ENCODE measurements at places on chromosomes 2 and 18.

- DNase-seq = no peak
Observed at GRCh38 chr2:10884574-10884975, 27.2 kb upstream of the KCNF1 start.

- DNase-seq = peak; percentile 74
Observed at GRCh38 chr2:235605312-235606003, 111.6 kb downstream of the AGAP1 start.

GRCh38 chr2:10180229-10180628, 57.7 kb downstream of the RRM2 start:
- DNase-seq = no peak

- DNase-seq = no peak
Observed at GRCh38 chr2:113812204-113812603, 55.8 kb upstream of the SLC35F5 start.

DNA sequence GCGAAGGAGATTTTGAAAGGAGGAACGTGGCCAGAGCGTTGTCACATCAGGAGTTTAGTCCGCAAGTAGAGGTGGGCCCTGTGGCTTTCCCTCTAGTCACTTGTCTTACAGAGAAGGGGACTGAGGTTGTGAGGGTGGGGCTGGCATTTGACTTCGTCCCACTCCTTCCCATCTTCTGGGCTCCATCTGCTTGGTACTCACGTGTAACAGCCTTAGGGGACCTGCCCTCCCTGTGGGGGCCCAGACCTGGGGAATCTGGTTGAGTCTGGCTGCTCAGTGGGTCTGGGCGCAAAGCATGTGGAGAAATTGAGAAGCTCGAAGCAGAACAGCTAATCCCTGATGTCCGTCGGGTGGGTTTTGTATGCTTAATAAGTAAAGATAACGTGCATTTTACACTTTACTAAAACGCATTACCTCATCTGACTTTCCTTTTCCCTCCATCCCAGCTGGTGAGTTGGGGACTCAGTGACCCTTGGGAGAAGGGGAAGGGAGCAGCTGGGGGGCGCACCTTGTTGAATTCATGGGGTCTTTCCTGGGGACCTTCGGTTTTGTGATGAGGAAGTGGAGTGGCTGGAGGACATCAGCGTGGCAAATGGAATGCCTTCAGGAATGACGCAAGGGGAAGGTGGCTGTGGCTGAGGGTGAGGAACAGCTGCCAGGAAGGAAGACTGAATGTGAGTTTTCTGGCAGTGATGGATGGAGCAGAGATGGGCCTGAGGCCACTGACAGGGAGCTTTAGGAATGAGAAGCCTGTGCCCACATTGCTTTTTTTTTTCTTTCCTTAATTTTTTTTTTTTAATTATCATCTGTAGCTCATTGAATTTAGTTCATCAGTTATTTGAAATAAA, 44.8 kb downstream of the ASAP2 start:
- DNase-seq = no peak

- no peak for DNase-seq
Observed at GRCh38 chr18:21857871-21858270, 117.3 kb downstream of the MIB1 start.

DNA sequence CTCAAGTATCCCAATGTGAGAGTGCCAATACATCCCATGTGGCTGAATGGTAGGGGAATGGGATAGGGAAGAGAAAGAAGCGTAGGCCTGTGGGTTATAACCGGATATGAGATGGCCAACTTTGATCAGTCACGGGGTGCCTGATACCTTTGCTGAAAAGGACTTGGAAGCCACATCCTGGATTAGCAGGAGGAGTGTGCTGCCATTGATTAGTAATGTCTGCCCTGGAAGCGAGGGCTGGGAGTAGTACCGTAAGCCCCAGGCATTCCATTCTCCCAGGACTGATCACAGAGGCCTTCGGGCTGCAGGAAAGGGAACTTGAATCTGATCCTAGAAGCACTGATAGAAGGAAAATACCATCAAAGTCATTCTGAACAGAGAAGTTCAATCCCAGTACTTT, 218.5 kb downstream of the TFCP2L1 start:
- no peak for DNase-seq

- no peak for DNase-seq
Observed at GRCh38 chr2:179837408-179837807, 24.0 kb downstream of the ZNF385B start.

DNA sequence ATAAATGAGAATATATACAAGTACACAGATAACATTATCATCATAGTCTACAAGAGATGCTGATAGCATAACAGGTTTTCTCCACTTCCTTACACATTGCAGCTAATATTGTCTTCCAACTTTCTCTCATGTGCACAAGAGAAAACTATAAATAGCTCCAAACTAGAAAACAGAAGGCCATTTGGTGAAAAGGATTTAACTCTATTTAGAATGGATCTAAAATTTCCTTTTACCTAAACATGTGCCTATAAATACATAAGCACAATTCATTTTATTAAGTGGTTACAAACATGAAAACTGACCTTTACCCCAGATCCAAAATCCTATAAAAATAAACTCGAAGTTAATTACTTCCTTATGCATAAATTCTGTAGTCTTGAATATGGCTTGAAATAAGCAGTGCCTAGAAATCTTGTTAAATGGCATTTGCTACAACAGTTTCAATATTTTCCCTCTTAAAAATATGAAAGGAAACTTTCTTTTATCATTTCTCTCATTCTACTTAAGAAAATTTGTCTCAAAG, 41.6 kb downstream of the SLC25A12 start:
- no peak for DNase-seq

DNA sequence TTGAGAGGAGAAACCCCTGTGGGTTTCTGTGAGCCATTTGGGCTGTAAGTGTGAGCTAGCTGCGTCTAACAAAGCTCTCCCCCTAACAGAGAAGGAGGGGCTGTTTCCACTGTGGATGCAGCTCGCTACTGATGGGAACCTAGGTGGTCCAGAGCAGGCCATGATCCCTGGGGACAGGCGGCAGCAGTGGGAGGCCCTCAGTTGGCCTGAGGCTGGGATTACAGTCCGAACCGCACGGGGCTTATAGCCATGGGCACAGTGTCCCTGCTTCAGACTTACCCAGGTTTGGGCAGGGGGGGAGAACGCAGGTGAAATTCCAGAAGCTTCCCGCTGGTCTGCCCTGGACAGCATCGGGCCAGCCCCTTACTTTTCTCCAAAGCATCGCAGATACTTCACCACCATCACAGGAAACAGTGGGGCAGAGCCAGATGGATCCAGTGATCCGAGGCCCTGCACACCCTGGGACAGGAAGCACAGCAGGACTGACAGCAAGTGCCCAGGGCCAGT, 139.4 kb downstream of the SEPTIN10 start:
- no peak for DNase-seq
